ENCODE measurements at places on chromosomes 1 and 21.
A peak's percentile ranks its signal among the peaks of the same experiment; 100 is the strongest.

DNA sequence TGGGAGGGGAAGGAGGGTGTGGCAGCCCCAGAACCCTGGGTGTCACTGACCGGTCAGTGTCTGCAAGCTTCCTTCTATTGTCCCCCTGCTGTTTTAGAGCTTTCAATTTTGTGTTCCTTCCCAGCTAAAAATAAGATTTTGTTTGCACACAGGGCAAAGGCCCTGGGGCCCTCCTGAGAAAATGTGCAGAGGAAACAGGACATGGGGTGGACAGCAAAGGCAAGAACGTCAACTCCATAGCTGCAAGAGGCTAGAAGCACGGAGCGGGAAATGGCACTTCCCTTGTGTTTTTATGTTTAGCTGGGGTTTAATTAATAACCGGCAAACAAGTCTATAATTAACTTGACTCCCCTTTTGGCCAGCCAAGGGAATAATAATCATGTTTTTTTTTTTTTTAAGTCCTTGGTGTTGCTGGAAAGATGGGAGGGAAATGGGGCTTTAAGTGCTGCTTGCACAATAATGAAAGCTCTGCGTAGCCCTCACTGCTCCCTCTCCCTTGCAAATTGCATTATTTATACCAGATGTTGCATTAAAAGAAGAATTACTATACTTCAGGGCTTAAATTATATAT is 261.4 kb upstream of the USP24 start:
- no peak for DNase-seq

DNA sequence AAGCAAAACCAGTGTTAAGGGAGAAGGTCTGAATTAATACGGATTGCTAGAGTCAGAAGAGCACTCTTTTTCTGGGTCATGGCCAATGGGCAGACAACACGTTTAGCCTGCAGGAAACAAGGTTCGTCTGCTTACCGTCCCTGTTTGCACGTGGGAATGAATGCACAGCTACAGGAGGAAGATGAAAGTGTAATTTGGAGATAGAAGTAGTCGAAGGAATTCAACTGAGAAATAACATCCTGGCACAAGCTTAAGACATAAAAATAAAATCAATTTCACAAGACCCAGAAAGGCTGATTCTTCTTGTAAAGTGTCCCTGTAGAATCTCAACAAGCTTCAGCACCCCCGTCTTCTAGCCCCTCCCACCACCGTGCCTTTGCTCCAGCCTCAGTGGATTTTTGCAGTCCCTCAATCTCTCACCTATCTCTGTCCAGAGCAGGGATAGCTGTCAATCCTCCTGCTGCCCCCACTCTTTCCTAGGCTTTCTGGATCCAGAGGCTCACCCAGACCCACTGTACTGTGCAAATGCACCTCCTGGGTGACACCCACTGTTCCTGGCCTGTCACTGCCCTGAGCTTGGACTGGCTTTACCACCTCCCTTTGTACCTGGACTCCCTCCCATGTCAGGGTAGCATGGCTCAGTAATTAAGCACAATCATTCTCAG is 60.6 kb downstream of the C1orf94 start:
- no peak for DNase-seq

DNA sequence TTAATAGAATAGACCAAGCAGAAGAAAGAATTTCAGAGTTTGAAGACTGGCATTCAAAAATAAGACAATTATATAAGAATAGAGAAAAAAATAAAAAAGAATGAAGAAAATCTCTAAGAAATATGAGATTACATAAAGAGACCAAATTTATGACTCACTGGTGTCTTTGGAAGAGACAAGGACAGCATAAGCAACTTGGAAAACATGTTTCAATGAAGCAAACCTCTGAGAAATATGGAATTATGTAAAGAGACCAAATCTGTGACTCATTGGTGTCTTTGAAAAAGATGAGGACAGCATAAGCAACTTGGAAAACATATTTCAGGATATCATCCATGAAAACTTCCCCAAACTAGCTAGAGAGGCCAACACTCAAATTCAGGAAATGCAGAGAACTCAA is 60.4 kb upstream of the LYPLAL1 start:
- DNase-seq = no peak

- no peak for DNase-seq
Observed at GRCh38 chr21:33375101-33375644, 28.0 kb upstream of the IFNGR2 start.

DNA sequence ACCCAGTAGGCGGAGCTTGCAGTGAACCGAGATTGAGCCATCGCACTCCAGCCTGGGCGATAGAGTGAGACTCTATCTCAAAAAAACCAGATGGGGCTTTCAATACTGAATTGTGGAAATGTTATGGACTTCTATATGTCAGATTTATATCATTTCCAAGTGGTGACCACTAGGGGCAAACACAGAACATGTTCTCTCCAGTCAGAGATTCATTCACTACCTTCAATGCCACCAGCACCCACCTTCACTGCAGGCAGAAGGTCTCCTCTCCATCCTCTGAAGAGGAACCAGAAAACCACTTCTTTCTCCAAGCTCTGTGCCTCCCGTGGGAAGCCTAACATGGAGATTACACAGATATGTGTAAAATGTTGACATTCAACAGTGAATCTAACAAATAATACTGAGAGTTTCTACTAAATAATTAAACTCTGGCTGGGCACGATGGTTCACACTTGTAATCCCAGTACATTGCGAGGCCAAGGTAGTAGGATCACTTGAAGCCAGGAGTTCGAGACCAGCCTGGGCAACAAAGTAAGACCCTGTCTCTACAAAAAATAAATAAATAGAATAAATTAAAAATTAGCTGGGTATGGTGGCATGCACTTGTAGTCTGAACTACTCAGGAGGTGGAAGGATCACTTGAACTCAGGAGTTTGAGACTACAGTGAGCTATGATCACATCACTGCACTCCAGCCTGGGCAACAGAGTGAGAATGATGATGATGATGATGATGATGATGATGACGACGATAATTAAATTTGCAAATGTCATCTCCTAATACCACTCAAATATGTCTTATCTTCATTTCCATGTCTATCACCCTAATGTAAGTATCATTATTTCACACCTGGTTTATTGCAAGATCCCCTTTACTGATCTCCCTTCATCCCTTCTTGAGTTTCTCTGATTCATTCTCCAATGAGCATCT is 151.1 kb downstream of the ZNF281 start:
- no peak for DNase-seq

- DNase-seq = no peak
Observed at GRCh38 chr1:94727846-94728715, 92.1 kb upstream of the SLC44A3 start.

DNA sequence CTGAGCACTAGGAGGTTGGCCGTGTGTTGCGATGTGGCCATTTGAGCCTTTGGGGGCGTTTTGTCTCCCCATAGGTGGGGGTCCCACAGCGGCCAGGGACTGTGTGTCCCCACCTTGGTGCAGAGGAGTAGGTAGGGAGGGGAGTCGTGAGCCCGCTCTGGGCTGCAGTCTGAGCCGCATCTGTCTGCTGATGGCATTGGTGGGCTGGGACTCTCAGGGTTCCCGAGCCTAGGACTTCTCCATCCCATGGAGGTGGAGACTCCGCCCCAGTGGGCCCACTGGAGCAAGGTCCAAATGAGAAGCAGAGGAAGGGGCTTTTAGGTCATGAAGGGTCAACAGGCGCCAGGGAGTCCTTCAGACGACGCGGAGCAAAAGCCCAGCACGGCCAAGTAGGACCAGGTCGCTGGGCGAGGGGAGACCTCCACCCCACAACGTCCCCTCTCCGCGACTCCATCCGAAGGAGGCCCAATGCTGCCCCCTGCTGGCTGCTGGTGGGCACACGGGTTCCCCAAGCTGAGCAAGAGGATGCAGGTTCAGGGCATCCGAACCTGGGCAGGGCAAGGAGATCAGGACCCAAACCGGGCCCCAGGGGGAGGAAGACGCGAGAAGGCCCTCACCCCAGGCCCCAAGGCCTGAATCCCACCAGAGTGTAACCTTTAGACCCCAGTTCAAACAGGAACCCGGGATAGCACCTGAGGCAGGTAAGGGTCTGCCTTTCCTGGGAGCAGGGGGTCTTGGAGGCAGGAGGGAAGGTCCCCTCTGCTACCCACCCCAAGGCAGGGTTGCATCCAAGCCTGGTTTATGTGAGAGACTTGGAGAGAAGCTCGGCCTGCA is 14.9 kb downstream of the TTC34 start:
- DNase-seq = peak; percentile 79

DNA sequence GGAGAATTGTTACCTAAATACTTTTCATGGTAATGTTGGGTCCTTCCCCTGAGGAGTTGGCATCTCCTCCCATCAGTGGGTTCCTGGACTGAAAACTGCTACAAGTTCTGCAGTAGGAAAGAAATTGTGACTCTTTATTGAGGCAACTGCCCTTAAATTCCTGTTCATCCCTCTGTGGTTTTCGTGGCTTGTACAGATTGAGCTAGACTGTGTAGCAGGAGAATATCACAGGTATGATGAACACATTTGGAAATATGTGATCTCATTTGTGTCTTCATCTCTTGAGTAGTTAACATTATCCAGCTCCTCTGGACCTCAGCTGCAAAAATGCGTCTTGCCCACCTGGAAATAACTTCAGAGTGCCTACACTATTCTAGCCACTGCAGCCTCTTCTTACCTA is 390.6 kb downstream of the PTPRC start:
- no peak for DNase-seq

DNA sequence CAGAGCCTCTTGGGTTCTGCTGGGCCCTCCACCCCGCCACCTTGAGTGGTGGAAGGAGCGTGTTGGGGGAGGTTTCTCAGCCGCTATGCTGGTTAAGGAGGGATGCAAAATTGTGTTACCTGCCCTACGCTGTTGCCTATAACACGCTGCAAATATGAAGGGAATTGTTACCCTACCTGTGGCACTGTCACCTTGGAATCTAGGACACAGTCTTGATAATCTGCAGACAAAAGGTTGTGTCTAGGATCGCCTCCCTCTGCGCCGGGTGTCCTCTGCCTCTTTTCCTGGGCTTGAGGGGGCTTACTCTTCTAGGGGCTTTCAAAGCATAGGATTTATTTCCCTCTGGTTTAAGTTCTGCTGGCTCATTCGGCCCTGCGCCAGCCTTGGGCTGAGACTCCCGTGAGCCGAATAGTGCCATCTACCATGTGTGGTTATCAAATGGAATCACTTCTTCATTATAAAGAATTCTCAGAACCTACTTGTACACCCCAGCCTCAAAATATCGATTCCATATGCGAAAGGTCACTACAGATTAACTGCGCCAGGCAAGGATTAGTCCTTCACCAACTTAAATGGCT is 697 bp downstream of the SLC22A15 start:
- DNase-seq = no peak

DNA sequence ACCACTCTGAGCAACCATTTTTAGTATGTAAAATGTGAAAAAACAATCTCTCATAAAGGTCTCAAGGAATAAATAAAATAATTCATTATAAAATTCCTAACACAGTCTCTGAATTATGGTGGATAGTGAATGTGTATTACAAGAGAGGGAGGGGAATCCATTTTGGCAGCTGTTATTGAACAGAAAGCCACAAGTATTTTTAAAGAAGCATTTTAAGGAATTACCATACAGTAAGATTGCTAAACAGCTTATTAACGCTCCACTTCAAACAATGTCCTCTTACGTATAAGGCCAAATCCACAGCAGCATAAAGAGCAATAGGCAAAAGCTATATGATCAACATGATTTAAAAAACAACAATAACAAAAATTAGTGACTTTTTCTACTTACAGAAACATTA is 18.4 kb downstream of the PIGK start:
- DNase-seq = no peak

- no peak for DNase-seq
Observed at GRCh38 chr1:107514841-107515240, 374.0 kb downstream of the NTNG1 start.

DNA sequence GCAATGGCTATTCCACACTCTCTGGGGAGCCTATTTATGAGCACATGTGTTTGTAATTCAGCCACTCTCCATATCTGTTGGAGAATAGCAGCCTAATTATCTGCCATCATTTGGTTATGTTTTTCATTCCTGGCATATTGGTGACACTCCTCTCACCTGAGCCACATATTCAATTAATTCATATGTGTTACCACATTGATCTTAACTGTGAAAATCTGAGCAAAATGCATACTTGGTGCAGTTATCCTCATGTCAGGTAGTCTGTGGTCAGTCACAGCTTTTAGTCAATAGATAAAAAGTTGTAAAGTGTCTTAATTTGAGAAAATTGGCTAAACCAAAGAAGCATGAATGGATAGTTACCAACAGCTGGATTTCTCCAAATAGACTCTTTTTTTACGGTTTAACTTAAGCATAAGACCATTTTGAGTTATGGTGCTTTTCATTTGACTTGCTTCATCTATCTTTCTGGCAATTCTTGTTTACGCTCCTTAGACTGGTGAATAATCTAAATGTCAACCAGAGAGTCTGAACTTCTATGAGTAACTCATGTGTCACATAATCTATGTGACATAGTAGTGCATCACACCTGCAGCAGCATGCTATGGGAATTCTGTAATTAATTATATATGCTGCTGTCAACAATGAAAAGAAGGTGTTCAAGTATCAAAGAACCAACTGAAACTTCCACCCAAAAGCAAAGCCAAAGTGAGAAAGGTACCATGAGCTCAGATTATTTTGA is 187.7 kb upstream of the SGIP1 start:
- no peak for DNase-seq

DNA sequence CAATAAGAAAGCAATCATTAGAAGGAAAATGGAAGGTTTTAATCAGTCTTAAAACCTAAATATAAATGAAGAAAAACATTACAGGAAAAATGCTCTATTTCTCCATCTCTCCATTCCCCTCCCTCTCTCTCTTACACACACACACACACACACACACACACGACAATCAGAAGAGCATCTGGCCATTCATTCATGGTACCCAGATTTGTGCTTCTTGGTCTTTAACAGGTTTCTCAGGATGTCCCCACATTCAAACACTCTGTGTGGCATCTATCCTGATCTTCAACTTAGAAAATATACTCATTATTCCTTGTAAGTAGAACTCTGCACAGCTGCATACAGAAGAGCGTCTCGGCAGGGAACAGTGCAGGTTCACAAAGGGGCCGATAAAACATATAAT is 779 bp downstream of the LRRC40 start:
- DNase-seq = no peak

GRCh38 chr1:189970331-189971230 is 507.1 kb downstream of the BRINP3 start:
- DNase-seq = no peak

DNA sequence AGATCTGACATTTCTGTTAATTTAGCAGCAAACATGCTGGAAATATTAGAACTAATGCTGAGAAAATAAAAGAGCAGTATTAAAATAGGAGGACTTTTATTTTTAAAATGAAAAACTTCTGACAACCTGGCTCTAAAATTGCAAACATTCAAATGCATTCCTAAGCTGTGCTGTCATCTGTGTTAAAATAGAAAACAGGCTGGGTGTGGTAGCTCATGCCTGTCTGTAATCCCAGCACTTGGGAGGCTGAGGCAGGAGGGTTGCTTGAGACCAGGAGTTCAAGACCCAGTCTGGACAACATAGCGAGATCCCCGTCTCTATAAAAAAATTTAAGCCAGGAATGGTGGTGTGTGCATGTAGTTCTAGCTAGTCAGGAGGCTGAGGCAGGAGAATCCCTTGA is 44.6 kb downstream of the MIGA1 start:
- no peak for DNase-seq
